ENCODE measurements at places on chromosomes 4 and X. TPM values are rescaled to one million over a fixed set of nuclear protein-coding genes. Genes with fewer than 3 reads are reported as not detected.

The GABRG1 gene
- 0.09 TPM for total RNA-seq

The DACH2 gene
- not detected for total RNA-seq

- DNase-seq = no peak
Measured at GRCh38 chrX:95974890-95975289, 709.8 kb upstream of the DIAPH2 start.

- DNase-seq = no peak
Measured at GRCh38 chr4:113637823-113638561, 123.5 kb downstream of the CAMK2D start.

- no peak for DNase-seq
Measured at GRCh38 chr4:58566260-58566659, 1456.1 kb upstream of the IGFBP7 start.

GRCh38 chr4:124409044-124409443, 303.5 kb downstream of the ANKRD50 start:
- DNase-seq = no peak

DNA sequence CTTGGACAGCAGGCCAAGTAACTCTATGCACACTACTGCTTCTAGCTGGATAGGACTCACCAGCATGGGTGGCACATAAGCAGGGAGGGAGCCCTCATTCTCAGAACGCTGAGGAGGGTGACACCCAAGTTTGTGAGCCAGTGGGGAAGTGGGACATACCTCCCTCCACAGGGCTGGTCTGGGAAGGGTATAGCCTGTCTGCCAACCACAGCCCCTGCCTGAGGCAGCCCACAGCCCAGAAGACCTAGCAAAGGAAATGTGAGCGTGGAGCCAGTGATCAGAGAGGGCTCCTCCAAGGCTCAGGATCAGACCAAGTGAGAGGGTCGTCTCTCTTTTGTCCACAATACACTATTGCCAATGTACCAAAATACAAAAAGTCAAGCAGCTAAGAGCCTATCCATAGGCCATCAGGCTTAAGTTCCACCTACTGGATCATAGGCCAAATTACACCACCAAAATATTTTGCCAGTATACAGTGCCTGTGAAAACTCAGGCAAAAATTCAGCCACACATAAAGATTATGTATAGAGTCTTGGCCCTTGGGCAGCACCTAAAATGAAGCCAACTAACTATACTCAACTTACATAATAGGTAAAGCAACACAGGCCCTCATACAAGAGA, 1203.1 kb downstream of the PCDH18 start:
- no peak for DNase-seq

GRCh38 chrX:39222346-39223113, 421.3 kb downstream of the MID1IP1 start:
- no peak for DNase-seq

DNA sequence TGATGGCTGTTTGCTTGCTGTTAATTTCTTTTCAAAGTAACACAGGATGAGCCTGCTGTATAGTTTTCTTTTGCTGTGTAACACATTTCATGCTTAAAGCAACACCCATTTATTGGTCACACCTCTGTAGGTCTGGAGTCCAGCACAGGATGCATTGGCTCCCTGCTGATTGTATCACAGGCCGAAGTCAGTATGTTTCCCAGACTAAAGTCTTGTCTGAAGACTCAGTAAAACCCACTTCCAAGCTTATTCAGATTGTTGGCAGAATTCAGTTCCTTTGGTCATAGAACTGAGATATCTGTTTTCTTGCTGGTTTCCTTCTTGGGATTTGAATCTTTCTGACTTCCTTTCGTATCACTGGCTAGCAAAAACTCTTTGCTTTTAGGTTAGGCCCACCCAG, 54.3 kb downstream of the LRP2BP start:
- DNase-seq = no peak

All from omental fat pad (tissue), 4 donors.